Foreskin melanocyte (primary cell): ENCODE measurements at places on chromosomes 16 and 17.

GRCh38 chr16:17619261-17619660 lies 148.5 kb upstream of the XYLT1 start:
- no peak for DNase-seq

GRCh38 chr16:66480265-66481080 lies 53.4 kb downstream of the BEAN1 start:
- DNase-seq: no peak

DNA sequence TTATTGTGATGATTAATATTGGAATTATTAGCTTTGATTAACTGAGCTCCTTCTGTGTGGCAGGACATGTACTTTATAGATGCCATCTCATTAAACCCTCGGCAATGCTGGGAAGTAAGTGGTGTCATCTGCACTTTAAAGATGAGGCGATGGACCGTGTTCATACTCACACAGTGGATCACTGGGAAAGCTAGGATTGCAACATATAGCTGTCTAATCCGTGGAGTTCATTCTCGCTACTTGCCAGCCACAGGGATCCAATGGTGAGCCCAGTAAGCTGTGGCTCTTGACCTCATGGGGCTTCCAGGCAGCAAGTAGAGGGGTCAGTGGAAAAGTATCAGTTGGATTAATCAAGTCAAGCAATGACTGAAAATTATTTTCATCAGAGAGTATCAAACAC lies 587.9 kb downstream of the CDH13 start:
- DNase-seq: no peak

- DNase-seq: peak; percentile 99
Measured at GRCh38 chr16:87854053-87854906, 15.0 kb downstream of the SLC7A5 start.

DNA sequence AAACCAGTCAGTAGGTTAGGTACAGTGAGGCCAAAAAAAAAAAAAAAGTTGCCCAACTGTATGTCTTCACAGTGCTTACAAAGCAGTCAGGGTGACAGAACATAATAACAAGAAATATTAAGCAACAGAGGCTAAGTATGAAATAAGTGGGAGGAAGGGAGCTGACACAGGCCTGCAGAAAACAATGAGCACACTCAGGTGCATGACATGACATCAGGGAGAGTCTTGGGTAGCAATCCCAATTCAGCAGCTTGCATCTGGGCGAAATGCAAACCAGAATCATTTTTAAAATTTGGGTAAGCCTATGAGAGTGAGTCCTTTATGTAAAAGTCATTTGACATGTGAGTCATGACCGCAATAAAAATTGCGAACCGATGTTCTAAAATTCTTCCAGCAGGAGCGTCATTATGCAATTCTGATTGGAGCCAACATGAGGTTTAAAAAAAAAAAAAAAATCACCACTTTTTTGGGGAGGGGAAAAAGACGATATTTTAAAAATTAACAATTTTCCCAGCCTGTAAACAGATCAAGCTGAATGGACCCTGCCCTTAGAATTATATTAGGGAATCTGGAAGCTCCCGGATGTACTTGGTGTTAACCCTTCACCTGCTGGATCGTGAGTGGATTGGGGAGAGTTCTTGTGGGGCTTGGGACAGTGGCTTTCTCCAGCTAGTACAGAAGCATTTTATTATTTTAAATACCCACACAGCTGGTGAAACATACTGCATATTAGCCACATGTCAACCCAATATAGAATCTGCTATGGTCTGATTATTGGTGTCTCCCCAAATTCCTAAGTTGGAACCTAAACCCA lies 127.9 kb downstream of the NPIPB5 start:
- peak; percentile 78 for DNase-seq

GRCh38 chr16:85479972-85480726 lies 133.0 kb upstream of the GSE1 start:
- DNase-seq: no peak

GRCh38 chr17:75472119-75472518 lies 15.7 kb downstream of the TMEM94 start:
- no peak for DNase-seq

DNA sequence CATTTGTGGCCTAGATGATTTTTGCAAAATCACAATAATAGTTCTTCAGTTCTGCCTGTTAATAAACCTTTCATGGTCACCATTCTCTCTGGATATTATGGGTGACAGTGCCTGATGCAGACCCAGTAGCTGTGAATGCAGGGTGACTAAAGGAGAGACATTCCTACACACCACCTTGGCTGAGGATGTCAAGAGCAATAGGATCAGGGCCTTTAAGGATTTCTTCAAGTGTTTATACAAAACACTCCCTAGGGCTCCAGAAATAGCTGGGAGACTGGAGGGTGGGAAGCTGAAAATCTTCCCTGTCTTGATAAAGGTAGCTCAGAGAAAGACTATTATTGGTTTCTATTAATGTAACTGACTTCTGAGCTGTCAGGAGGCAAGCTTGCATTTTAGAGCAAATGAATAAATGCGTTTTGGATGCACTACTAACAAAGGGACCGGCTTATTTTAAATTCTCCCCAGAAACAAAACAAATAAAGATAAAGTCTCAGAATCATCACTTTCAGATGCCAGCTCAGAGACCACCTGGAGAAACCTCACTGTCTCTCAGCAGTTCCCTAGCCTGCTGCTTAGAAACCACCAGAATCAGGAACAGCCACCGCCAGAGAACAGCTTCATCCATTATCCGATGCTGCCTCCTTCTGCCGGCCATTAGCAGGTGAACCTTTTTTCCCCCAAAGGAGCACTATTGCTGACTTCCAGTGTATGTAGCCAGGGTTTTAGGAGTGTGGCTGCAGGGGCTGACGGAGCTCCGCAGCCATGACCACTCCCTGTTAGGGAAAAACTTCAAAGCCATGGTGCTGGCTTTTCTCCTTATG lies 171.4 kb upstream of the DYNLRB2 start:
- peak; percentile 11 for DNase-seq

- no peak for DNase-seq
Measured at GRCh38 chr17:19374136-19374535, 4.2 kb upstream of the MAPK7 start.

DNA sequence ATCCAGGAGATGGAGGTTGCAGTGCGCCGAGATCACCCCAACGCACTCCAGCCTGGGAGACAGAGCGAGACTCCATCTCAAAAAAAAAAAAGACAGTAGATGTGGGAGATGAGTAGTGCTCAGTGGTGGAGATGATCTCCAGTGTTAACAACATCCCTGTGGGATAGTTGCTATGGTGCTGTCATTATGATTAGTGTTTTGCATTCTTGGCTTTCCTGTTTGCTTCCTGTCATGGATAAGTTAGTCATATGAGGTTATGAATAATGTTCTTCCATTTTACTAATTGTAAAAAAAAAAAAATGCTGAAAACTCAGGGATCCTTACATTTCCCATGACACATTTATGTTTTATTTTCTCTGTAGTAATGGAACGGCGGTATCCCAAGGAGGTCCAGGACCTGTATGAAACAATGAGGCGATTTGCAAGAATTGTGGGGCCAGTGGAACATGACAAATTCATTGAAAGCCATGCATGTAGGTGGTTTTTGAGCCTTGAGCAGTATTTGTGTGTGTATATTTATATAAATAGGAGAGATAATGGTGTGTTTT lies 24.5 kb upstream of the DUSP14 start:
- DNase-seq: peak; percentile 79
